ENCODE measurements at places on chromosomes 3 and 15.

DNA sequence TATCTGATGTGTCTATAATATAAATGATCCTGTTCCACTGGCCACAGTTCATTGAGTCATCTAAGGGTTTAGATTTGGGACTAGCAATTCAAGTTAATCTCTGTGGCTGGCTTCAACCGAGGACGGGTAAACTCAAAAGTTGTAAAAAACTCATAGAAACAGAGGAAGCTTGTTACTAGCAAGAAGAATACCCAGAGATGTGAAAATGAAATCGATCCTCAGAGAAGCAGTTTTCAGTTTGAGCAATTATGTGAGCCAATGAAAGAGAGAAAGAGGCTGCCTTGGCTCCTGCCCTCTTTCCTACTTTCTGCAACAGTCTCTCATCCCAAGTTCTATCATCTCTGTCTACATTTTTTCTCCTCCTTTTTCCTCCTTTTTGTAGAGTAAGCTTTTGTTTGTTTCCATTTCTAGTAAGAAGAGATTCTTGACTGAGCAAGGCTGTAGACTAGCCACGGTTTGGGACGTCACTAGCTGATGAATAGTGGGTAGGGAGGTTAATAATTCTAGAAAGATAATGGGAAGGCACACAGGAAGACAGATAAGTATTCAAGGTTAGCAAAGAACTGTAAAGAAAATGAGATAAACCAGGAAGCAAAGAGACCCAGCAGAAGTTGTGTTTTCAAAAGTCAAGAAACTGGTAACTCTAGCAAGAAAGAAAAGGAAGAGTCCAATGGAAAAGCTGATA is 298.9 kb upstream of the NR2F2 start:
- no peak for DNase-seq

GRCh38 chr3:60445446-60445845 is 805.8 kb downstream of the FHIT start:
- DNase-seq: no peak

- no peak for DNase-seq
These were observed 3.8 kb upstream of the FOXB1 start for GRCh38 chr15:60000113-60000823.

- no peak for DNase-seq
These were observed 8.2 kb upstream of the EPHB3 start for GRCh38 chr3:184553385-184553784.

- no peak for DNase-seq
These were observed 392.2 kb upstream of the CFAP20DC start for GRCh38 chr3:59442046-59442445.

DNA sequence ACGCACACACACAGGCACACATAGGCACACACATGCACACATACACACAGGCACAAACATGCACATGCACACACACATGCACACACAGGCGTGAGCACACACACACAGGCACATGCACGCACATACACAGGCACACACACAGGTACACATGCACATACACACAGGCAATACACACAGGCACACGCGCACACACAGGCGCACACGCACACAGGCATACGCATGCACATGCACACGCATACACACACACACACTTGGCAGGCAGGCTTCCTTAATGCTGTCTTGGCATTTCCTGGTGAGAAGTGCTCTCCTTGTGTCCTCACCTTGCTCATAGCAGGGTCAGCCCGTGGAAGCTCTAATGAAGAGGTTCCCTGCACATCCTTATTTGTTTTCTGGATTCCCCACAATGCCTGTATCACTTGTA is 8.4 kb upstream of the SLCO2A1 start:
- no peak for DNase-seq

DNA sequence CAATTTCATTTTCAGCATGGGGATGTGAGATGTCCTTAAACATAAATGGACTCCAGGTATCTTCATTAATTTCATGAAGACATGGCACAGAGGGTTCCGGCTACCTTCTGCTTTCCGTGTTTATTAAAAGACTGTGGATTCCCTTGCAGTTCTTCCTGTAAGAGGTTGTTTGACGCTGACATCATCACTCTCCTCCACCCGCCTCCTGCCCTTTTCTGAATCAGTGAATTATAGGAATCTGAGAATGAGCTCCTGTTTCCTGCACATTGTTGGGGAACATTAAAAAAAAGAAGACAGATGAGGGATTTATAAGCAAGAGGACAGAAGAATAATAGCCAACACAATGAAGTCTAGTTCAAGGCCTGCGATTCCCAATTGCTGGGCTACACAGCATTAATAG is 191.3 kb downstream of the LPP start:
- DNase-seq: no peak

- no peak for DNase-seq
These were observed 1090.3 kb upstream of the CFAP20DC start for GRCh38 chr3:60140160-60140559.

GRCh38 chr3:99548674-99549073 is 89.7 kb upstream of the COL8A1 start:
- no peak for DNase-seq

DNA sequence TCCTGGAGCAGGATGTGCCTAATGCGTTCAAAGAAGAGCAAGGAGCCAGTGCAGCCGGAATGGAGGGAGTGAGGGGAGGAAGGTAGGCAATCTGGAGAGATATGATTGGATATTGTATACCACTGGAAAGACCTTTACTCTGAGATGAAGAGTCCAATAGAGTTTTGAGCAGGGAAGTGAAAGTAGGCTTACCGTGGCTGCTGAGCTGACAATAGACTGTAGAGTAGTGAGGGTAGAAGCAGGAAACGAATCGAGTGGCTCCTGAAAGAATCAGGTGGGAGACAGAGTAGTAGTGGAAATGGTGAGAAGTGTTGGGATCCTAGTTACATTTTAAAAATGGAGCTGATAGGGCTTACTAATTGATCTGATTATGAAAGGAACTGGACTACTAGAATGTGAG is 51.8 kb upstream of the NUDT16 start:
- DNase-seq: no peak

DNA sequence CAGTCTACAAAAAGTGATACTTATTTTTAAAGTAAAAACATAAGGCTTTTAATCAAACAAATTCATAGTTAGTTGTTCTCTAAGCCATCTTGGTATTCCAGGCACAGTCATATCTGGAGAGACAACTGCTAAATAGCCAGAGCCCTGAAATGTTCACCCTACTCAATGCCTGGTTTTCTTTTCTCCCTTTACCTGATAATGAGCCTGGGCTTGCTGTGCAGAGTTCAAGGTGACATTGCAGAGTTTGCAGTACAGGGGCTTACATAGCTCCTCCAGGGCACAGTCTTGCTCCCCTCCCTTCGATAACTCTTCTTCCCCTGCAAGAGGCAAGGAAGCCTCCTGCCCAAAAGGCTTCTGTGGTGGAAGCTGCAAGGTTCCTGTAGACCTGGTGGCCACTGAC is 4.3 kb downstream of the ZMAT3 start:
- no peak for DNase-seq

DNA sequence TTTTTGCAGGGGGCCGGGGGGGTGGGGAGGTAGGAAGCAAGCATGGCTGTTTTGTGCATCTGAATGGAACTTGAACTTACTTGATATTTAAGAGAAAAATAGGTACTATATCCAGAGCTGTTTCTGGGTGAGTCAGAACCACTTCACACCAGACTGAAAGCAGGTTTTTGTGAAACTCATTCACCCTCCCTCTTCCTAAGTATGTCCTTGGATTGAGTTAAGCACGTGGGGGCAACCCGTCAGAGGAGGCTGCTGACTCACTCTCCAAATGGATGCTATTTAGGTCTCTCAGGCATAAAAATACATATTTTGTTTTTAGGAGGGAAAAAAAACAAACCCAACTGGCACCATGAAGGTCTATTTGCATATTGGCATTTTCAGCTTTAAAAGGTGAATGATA is 270.3 kb downstream of the RYR3 start:
- DNase-seq: no peak

- no peak for DNase-seq
These were observed 29.1 kb downstream of the DTWD1 start for GRCh38 chr15:49649987-49650386.

DNA sequence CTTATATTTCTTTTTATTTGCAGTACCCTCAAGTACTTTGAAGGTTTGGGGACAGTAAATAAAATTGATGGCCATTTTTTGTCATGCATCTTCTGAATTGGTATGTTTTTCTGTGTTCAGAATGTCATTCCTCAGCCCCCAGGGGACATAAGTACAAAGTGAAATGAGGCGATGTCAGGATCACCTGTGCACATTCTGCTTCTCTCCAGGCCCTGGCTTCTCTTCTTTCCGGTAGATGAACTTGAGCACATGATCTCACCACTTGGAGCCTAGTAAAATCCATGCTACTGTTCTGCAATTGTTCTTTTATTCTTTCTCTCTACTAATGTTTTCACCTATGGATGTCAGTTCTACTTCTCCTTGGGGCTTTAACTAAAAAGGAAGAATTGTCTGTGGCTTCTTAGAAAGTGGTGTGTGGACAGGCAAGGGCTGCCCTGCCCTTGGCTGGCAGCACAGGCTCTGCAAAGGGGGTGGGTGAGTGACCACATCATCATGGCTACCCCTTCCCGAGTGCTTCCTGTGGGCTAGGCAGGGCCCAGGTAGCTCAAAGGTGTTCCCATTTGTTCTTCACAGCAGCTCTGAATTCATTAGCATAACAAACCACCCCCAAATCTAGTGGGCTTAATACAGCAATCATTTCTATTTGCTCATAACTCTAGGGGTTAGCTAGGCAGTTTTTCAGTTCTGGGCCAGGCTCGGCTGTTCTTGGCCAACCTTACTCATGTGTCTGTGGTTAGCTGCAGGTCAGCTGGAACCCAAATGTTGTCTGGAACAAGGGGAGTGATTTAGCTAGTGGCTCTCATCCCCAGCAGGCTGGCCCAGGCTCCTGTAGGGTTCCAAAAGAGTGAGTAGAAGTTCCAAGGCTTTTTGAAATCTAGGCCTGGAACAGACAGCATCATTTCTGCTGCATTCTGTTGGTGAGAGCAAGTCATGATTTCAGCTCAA is 154.0 kb upstream of the CTDSPL start:
- no peak for DNase-seq

- no peak for DNase-seq
These were observed 348.2 kb downstream of the GRM7 start for GRCh38 chr3:7209098-7209497.

DNA sequence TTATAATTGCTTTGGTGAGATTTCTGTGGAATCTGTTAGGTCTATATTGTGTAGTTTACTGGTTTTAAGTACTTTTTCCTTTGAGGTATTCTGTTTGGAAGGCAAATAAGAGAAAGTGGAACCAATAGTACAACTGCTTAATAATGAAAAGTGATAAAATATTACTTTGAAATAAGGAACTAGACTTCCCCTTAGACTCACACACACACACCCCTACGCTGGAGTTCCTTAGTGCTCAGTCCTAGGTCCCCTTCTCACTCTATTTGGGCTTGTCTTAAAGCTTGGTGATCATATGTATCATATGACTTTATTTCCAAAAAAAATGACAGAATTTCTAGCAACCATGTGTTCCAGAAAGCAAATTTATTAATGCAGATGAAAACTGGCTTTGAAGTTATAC is 494.0 kb upstream of the TGFBR2 start:
- DNase-seq: peak; percentile 49

DNA sequence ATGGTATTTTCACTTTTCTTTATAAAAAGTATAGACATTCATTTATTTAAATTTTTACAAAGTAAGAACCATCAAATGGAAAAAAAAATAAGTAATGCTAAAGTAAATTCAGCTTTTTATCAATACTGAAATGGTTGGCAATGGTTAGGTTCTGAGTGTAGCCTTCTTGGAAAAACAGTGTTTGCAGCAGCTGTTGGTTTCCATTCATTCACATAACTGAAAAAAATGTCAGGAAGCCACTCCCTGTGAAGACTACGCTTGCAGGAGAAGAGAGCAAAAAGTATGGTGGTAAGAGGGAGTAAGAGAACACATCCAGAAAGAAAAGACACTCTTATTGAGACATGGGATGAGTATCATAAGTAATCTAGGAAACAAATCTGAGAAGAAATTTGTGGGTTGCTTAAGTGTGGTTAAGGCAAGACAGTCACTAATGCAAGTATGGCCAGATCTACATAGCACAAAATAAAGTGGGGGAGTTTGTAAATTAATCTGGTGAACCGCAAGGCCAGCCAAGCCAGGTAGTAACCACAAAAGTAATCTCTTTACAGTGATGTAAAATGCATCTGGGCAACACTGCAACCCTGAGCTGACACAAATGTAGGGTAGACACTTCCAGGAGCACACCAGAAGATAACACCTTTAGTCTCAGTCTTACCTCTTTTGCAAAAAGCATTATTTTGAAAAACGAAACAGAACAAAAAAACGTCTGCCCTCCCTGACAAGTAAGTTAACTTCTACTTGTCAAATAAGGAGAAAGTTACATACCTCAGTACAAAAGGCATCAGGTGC is 133.7 kb downstream of the IGSF11 start:
- DNase-seq: no peak

DNA sequence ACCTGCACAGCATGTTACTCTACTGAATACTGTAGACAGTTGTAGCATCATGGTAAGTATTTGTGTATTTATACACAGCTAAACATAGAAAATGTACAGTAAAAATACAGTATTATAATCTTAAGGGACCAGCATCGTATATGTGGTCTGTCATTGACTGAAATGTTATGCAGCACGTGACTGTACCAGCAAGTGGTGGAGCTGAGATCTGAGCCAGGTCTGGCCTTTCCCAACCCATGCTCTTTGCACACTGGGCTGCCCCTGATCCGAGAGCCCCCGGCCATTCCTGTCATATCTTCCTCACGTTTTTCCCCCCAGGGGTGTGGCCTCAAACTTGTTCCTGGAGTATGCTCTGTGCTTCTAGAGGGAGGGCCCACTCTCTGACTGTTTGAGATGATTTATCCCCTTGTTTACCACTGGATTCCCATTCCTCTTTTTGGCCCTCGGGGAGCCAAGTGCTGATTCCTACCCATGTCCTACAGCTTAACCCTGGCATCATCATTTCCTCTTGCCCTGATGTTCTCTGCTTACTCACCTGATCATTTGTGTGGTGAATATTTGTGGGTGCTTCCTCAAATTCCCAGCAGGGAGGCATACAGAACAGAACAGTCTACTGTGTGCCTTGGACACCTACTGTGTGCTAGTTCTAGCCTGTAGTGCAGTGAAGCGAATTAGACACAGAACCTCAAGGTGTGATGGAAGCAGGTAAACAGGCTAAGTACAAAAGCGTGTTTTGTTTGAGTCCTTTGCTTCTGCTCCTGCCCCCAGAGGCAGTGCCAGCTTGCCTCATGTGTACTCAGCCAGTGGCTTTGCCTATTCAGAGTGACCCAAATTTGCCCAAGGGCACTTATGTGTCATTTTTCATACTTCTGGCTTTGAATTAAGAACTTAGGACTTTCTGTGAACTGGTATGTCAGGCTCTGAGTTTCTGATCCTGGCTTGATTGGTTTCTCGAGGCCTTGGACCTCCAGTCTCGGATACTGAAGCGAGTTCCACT is 21.0 kb downstream of the CSRNP1 start:
- no peak for DNase-seq

DNA sequence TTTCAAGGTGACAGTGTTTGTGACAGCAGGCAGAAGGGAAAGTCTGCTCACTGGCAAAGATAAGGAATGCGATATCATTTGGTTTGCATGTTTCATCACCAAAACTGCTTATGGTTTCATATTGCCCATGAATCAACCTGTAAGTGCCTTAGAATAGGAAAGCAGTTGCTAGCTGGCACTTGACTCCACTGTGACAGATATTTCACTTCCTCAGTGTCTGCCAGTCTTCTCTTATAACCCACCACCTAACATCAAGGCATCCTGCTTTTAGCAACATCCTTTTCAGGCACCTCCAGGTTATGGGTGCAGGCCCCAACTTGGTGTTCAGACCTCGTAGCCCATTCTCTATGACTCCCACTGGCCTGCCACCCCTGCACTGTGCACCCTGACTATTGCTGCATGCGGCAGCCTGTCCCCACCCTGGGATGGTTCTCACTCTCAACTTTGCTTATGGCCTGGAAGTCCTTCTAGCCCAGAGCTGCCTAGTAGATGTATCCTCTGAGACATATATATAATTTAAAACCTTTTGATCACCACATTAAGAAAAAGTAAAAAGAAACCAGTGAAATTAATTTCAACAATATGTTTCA is 154.4 kb upstream of the RARB start:
- no peak for DNase-seq
